Fibroblast of skin of right biceps (primary cell): ENCODE measurements at places on chromosomes 4 and X.

- peak; percentile 2 for DNase-seq
These were observed 575 bp downstream of the RCHY1 start for GRCh38 chr4:75513526-75514130.

GRCh38 chr4:34108391-34108790, 2135.9 kb downstream of the ARAP2 start:
- DNase-seq: peak; percentile 73

DNA sequence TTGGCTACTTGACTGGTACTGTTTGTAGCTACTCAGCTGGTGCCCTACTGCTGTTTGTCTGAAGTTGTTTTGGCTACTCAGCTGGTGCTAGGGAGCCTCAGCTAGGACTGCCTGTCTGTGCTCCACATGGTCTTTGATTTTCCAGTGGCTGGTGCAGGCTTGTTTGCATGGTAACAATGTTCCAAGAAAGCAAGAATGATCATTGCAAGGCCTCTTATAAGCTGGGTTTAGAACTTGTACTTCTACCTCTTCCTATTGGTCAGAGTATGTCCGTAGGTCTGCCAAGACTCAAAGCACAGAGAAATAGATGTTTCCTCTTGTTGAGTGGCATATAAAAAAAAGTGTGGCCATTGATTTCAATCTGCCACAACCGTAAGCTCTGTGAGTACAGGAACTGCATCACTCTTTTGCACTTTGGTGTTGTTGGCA, 17.6 kb downstream of the NFKB1 start:
- no peak for DNase-seq

DNA sequence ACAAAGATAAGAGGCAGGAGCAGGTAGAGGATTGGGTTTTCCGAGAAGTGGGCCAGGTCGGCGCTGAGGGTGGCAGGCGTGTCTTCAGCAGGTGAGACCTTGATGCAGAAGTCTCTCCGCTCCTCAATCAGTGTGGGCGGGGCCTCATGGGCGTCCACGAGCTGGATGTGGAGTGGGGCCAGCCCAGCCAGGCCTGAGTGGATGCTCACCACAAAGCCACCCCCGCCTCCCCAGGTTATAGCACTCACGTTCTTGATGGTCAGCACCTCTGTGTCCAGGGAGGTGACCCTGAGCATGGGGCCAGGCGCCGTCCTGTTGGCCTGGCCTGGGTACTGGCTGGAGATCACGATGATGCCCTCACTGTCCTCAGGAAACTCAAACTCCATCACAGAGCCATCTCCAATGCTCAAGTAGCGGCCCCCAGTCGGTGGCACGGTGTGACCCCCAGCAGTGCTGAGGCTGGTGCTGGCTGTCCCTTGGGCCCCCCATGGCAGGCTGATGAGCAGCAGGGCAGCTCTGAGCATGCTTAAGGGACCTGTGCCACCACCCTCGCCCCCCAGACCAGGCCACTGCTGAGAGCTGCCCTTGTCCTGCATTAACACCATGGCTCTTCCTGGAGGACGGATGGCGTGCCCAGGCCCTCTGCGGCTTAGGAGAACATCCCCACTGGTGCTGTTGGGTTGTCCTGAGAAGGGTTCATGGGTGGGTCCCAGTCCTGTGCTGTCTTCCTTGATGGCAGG, 1.9 kb downstream of the SLC10A3 start:
- no peak for DNase-seq

DNA sequence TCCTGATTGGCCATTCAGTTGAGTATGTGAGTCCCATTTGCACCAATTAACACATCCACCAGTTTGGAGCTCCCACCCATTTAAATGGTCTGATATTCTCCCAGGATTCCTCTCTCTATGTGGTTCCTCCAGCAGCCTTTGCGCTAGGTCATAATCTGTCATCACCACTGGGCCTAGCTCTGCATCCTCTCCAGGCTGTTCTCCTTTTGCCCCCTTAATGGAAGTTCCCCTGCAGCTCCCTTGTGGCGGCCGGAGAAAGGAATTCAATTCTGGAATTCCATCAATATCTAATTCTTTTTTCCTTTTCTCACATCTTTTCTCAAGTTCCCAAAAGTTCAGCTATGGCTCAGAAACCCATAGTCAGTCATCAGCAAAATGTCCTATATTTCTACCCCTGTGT, 2184.4 kb upstream of the AGA start:
- no peak for DNase-seq

DNA sequence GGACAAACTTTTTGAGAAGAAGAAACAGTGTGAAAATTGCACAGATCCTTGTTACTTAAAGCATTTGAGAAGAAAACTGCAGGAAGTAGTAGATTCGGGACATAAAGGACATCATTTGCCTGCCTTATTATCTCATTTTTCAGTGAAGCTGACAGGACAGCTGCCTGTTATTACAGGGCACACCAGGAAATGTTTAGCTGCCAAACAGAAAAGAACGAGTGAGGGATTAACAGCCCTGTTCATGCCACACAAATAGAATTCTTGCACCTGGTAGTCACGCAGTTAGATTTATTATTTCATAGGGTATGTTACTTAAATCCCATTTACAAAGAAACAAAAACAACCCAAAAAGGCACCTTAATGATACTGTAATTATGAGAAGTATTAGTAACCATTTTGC, 100.6 kb downstream of the CHIC2 start:
- DNase-seq: peak; percentile 38

- no peak for DNase-seq
These were observed 47.7 kb upstream of the MAN2B2 start for GRCh38 chr4:6527259-6527658.

DNA sequence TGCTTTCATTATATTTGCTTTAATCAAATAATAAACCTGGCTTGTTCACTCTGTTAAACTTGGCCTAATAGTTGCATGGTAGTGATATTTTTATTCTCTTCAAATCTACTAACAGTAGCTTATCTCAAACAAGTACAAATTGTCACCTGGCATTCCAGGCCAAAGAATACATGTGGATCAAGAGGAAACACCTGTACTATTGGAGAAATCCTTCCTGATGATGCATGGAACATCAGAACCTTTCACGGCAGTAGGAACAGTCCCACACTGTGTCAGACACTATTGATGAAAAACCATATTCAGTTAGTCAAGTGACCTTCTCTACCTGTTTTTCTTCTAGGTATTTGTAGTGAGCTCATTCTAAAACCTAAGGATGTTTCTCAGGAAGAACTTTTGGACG, 17.0 kb downstream of the MTHFD2L start:
- no peak for DNase-seq

GRCh38 chr4:74410272-74410671, 34.7 kb upstream of the AREG start:
- peak; percentile 53 for DNase-seq

DNA sequence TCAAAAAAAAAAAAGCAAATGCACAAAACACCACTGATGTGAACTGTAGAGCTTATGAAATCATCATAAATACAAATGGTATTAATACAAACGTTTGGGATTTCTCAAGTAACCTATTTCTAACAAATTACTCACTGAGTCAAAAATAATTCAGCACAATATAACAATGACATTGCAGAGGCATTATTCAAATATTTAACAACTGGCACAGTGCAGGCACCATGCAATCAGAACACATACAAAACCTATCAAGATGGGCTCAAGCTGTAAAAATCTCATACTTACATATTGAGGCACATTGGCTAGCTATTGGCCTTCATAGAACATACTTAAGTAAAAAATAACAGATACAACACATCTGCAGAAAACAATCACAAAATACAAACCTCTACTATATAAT, 81.1 kb downstream of the LRBA start:
- DNase-seq: no peak

DNA sequence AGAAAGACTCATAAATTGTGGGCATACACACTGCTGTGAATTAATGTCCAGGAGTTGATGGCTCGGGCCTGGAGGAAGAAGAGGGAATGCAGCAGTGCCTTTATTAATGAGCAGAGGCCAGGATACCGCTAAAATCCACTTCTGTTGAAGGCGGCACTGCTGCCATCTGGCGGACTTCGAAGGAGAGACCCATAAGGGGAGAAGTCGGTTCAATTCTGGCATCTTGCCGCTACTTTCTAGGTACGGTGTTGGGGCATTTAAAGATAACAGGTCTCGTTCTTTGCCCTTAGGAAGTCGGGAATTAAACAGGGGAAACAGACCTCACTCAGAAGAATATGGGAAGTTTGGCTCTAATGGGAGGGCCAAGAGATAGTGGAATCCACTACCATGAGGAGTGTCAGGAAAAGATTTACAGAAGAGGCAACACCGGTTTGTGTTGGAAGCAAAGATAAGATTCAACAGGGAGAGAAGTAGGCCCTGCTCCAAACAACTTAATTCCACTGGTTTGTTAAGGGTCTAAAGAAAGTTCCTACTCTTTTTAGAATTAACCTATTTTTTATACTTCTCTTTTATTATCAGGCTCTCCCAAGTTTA, 133.6 kb upstream of the GIMD1 start:
- peak; percentile 62 for DNase-seq

DNA sequence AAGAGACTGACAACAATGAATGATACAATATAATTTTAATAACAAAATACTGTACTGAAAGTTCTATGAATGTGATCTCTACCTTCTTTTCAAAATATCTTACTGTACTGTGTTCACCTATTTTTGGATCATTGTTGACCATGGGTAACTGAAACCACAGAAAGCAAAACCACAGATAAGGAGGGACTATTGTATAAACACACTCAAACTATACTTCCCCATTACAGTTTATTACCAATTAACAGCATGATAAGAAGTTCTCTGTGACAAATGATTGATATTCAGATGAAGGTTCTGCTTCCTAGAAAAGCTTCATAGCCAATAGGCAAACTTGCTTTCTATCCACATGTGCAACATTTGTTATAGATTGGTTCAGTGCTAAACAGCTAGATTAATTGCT, 50.1 kb downstream of the GABRG1 start:
- no peak for DNase-seq

- no peak for DNase-seq
These were observed 7.0 kb downstream of the NAT8L start for GRCh38 chr4:2066011-2066551.

DNA sequence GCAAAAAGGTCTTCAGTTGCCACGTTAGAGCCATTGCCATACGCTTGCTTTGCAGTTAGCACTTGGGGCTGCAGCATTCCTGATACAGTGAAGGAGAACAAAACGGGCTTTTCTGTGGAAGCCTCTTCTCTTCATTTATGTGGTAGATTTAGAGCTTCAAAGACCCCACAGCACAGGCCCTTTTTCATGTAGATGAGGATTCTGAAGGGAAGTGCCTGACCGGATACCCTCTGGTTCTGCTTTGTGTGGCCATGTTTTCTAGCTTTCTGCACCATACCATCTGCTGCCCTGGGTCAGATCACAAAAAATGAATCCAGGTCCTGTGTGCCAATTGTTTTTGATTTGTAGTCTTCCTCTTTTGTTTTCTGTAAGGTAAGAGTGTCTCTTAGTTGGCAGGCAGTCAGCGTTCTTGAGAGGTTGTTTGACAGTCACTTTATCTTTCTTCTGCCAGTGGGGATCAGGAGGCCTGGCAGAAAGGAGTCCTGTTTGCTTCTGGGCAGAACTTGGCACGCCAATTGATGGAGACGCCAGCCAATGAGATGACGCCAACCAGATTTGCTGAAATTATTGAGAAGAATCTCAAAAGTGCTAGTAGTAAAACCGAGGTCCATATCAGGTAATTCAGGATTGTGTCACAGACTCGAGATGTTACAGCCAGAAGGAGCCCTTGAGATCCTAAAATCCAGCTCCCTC, 7.7 kb downstream of the LAP3 start:
- no peak for DNase-seq

DNA sequence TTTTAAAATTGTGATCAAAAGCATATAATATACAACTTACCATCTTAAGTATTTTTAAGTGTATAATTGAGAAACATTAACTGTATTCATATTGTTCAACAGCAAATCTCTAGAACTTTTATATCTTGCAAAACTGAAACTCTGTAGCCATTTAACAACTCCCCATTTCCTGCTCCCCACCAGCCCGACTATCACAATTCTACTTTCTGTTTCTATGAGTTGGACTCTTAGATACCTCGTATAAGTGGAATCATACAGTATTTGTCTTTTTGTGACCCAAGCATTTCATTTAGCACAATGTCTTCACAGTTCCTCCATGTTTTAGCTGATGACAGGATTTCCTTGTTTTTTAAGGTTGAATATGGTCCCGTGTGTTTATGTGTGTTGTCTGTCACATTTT, 106.0 kb downstream of the LRBA start:
- no peak for DNase-seq

- DNase-seq: no peak
These were observed 112.7 kb downstream of the CLNK start for GRCh38 chr4:10571909-10572308.

- DNase-seq: no peak
These were observed 12.5 kb downstream of the BLOC1S4 start for GRCh38 chr4:6728320-6729029.

DNA sequence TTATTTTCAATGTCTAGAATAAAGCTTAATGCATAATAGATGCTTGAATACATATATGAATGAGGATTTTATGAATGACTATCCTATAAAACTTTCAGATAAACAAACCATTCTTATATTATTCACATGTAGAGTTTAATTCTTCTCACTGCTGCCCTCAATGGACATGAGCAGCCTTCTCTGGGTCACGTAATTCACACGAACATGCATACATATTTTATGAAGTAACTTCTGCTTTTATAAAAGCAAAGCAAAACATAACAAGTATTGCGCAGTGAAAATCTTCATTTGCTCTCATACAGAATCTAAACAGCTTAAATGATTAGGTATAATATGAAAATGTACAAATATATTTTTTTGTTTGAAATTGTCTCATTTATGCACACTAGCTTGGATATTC, 116.7 kb downstream of the TMA16 start:
- no peak for DNase-seq

- no peak for DNase-seq
These were observed 7.7 kb downstream of the ENOX2 start for GRCh38 chrX:130895299-130895698.

DNA sequence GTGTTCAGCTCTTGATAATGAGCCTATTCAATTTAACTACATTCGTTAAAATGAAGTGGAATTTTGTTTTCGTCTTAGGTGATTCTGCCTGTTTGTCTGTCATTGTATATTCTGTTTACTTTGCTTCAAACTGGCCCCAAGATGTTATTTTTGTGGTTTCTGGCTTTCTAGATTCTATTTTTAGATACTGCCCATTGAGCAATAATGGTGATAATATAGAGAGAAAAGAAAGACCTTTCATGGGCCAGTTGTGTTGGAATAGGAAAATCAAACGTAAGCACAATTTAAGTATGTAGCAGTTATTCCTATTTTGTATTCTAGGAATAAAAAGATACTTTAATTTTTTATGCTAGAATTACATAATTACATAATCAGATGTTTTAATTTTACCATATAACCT, 4.0 kb downstream of the CDKN2AIP start:
- no peak for DNase-seq

GRCh38 chr4:182885738-182886077, 31.5 kb downstream of the DCTD start:
- DNase-seq: peak; percentile 63
